ENCODE measurements at places on chromosomes 3 and 15. TPM values are rescaled to one million over a fixed set of nuclear protein-coding genes. Genes with fewer than 3 reads are reported as not detected.

- no peak for DNase-seq
- H3K4me3 ChIP-seq = no peak overlapping the region
- no peak overlapping the region for H3K27ac ChIP-seq
- H3K27me3 ChIP-seq = no peaks in the 10 kb centered on the region
- peaks cover 30% of the 10 kb centered on the region for H3K4me1 ChIP-seq
These were observed 132.0 kb downstream of the EEFSEC start for GRCh38 chr3:128285042-128285966.

The PARP3 gene
- total RNA-seq = 19.7 TPM

The PODXL2 gene
- total RNA-seq = 1.2 TPM

DNA sequence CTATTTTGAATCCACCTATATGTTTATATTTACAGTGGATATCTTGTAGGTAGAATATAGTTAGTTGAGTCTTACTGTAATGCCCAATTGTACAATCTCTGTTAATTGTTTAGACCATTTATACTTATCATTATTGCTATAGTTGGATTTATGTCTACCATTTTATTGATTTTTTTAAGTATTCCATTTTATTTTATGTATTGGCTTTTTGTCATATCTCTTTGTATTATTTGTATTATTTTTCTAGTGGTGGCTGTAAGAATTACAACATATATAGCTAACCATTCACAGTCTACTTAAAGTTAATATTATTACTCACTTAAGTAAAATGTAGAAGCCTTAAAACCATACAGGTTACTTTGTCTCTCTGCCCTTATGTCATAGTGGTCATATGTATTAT lies 46.1 kb downstream of the SLC2A2 start:
- no peaks in the 10 kb centered on the region for H3K27me3 ChIP-seq
- H3K4me1 ChIP-seq = no peaks in the 10 kb centered on the region
- no peak overlapping the region for H3K4me3 ChIP-seq
- DNase-seq = no peak

DNA sequence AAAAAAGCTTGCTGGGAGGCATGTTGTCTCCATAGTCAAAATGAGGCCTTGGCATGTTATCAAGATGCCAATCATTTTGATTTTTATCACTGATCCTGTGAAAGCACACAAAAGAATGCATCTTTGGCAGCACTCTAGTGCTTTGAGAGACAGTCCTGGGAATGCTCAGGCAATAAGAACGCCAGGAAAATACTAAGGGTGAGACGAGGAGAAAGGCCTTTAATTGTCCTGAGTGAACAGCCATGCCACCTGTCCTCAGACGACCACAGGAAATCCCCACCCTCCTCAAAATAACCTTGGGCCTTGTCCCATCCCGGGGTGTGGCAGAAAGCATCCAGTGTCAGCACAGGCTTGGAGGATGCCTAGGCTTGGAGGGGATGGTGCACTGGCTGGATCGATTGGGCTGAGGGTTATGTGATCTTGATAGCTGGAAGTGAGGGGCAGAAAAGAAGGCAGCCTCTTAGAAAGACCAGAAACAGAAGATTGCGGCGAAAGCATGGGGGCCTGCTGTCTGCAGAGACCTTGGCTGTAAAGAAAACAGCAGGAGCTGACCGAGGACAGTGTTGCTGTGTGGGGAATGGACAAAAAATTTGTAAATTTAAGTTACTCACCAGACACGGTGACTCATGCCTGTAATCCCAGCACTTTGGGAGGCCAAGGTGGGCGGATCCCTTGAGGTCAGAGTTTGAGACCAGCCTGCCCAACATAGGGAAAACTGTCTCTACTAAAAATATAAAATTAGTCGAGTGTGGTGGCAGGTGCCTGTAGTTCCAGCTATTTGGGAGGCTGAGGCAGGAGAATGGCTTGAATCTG lies 7.3 kb downstream of the TMEM158 start:
- no peak overlapping the region for H3K4me3 ChIP-seq
- H3K36me3 ChIP-seq = no peaks in the 10 kb centered on the region
- peaks cover 46% of the 10 kb centered on the region for H3K27me3 ChIP-seq
- H3K4me1 ChIP-seq = no peaks in the 10 kb centered on the region
- H3K27ac ChIP-seq = no peak overlapping the region

Measured in heart right ventricle (tissue), 16 donors.